ENCODE measurements at places on chromosomes 4 and X. TPM values are rescaled to one million over a fixed set of nuclear protein-coding genes. Genes with fewer than 3 reads are reported as not detected.

The RHOXF2 gene
- total RNA-seq: not detected

The NBDY gene
- total RNA-seq: 33.9 TPM

The EGF gene
- total RNA-seq: not detected

The P2RY4 gene
- total RNA-seq: 0.55 TPM

The SHROOM2 gene
- not detected for total RNA-seq

The ZCCHC18 gene
- total RNA-seq: 0.69 TPM

The RBMX2 gene
- 24.4 TPM for total RNA-seq

The PRRG1 gene
- total RNA-seq: not detected

GRCh38 chr4:11427121-11427996 lies 1.3 kb downstream of the HS3ST1 start:
- H3K27me3 ChIP-seq: peaks cover 58% of the 10 kb centered on the region
- H3K27ac ChIP-seq: no peak overlapping the region
- H3K4me3 ChIP-seq: peak overlapping the region; percentile 82
- peaks cover 10% of the 10 kb centered on the region for H3K4me1 ChIP-seq
- no peak for DNase-seq
- H3K36me3 ChIP-seq: no peaks in the 10 kb centered on the region

GRCh38 chrX:19862634-19863211 lies 24.7 kb downstream of the SH3KBP1 start:
- no peaks in the 10 kb centered on the region for H3K27me3 ChIP-seq
- no peak overlapping the region for H3K4me3 ChIP-seq
- H3K4me1 ChIP-seq: peaks cover 43% of the 10 kb centered on the region
- no peak for DNase-seq
- H3K36me3 ChIP-seq: peaks cover 11% of the 10 kb centered on the region
- no peak overlapping the region for H3K27ac ChIP-seq

DNA sequence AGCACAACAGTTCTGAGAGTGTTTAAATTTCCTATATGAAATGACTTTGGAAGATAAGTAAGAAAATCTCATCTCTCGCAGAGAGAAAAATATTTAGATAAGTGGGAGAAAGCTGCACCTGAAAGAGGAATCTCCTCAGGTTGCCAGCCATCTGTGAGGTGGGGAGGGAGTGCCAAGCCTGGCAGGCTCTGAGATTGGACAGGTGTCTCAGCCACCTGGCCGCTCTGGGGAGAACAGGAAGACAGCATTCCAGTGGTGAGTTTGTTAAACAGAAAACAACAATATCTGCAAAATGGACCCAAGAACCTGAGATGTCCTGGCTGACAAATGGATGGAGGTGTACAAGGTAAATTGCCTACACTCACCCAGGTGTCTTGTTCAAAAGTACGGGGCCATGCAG lies 31.3 kb downstream of the EMCN start:
- H3K36me3 ChIP-seq: no peaks in the 10 kb centered on the region
- H3K27ac ChIP-seq: no peak overlapping the region
- H3K4me3 ChIP-seq: no peak overlapping the region

DNA sequence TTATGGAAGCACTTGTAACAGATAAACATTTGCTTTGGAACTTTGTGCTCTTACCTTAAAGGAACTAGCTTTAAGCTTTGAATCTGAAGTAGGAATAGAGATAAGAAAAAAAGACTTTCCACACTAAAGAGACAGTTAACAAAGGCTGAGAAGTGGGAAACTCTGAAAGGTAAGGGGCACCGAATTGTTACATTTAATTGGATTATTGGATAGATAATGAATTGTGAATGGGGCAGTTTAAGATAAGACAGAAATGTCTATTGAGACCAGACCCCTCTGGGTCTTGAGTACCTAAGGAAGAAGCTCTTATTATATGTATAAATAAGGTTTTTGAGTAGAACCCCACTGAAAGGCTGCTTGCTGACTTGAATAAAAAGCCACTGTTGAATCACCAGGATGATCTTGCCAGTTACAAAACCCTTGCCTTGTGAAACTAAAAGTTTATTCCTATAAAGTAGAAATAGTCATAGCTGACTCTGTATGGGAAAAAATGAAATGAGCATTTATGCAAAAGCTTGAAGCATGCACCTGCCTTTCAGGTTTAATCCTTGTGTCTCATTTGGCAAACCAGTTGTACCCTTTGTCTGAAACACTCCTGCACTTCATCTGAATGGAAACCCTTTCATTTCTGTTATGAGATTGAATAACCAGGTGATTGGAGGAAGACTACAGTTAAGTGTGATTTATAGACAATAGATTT lies 423.2 kb downstream of the RPA4 start:
- no peak for DNase-seq
- H3K36me3 ChIP-seq: no peaks in the 10 kb centered on the region
- H3K27me3 ChIP-seq: no peaks in the 10 kb centered on the region
- H3K27ac ChIP-seq: no peak overlapping the region

DNA sequence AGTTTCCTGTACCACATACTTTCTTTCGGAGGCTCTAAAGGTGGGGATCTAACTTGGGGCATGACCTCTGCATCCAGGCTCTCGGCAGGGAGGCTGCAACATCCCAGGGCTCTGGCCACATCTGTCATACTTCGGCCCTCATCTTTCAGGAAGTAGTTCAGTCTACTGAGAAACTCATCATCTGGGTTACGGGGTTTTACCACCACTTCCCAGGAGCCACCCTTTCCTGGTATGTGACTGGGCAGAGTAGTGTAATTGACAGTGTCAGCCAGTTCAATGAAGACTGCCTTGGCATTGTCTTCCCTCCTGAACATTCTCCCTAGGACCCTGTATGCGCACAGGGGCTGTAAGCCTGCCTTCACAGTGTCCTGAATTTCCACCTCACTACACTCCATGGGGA lies 2.8 kb downstream of the PNMA5 start:
- H3K27ac ChIP-seq: no peak overlapping the region
- peaks cover 5% of the 10 kb centered on the region for H3K4me1 ChIP-seq
- no peaks in the 10 kb centered on the region for H3K27me3 ChIP-seq
- H3K4me3 ChIP-seq: no peak overlapping the region
- no peaks in the 10 kb centered on the region for H3K36me3 ChIP-seq
- no peak for DNase-seq

DNA sequence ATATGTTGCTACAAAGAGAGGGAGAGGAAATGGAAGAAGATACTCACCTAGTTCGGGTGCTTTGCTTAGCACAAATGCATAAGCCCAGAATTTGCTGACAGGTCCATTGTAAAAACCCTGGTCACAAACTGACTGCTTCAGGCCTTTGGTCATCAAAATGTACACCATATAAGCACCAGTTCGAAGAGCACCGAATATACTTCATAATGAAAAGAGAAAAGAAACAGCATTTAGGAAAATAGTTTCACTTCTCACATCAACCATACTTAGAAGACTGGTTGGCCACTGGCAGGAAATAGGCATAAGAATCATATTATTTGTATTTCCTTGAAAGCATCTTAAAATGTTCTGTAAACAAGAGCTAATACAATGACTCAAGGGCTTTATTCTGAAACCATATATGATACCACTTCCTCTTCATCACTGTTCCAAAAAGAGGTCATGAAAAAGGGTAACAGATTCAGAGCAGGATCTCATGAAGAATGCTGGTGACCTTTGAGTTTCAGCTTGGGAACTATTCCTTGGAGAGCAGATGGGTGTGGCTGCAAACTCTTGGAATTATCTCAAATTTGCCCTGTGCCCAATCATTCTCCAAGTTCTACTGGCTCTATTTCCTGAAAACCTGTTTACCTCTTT lies 138.7 kb downstream of the ELOVL6 start:
- H3K36me3 ChIP-seq: peaks cover 14% of the 10 kb centered on the region
- no peak for DNase-seq
- H3K4me1 ChIP-seq: peaks cover 54% of the 10 kb centered on the region
- H3K27ac ChIP-seq: peak overlapping the region; percentile 74
- H3K4me3 ChIP-seq: peak overlapping the region; percentile 34

DNA sequence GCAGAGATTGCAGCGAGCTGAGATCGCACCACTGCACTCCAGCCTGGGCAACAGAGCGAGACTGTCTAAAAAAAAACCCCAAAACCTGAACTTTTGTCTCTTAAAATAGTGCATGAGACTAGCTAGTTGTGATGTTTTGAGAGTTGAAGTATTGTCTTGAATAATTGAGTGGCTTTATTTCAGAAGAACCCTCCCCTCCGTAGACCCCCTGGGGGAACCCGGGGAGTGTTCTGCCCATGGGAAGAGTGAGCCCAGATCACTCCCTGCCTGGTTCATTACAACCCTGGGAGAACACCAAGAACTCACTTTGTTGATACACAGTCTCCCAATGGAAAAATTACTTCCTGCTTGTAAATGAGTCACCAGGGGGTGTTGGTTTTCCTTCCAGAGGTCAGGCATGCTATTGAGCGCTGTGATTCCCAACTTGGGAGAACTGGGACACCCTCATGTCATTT lies 65.3 kb upstream of the SHISA3 start:
- DNase-seq: no peak
- no peaks in the 10 kb centered on the region for H3K36me3 ChIP-seq
- no peaks in the 10 kb centered on the region for H3K27me3 ChIP-seq
- H3K27ac ChIP-seq: no peak overlapping the region
- H3K4me1 ChIP-seq: no peaks in the 10 kb centered on the region

GRCh38 chr4:70945452-70946055 lies 43.4 kb downstream of the MOB1B start:
- H3K4me1 ChIP-seq: peaks cover 9% of the 10 kb centered on the region
- H3K36me3 ChIP-seq: peaks cover 8% of the 10 kb centered on the region
- H3K27me3 ChIP-seq: no peaks in the 10 kb centered on the region
- no peak overlapping the region for H3K27ac ChIP-seq
- no peak overlapping the region for H3K4me3 ChIP-seq

DNA sequence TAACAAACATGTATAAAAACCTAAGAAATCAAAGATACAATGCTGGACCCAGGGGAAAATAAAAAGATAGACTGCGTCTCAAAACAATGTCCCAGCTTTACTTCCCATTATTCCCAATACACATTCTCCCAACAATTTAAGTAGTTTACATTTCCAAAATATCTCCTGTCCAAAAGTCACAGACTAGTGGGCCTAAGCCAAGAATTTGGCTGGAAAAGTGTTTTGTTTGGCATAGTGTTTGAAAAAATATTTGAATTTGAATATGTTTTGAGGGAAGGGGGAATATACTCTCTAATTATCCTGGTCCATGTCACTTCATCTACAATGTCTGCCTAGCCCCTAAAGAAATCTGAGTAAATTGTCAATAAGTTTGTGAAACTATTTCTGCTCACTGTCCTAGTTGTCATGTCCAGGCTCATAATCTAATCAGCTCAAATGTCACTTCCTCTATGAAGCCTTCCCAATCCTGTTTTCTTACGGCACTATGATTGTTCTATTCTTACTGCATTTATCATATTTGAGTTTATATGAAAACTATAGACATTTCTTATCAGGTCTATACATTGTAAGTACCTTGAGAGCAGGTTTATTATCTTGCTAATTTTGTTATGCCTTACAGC lies 74.4 kb downstream of the SEC24D start:
- H3K4me1 ChIP-seq: peaks cover 3% of the 10 kb centered on the region
- H3K27ac ChIP-seq: no peak overlapping the region
- no peak overlapping the region for H3K4me3 ChIP-seq
- no peak for DNase-seq

DNA sequence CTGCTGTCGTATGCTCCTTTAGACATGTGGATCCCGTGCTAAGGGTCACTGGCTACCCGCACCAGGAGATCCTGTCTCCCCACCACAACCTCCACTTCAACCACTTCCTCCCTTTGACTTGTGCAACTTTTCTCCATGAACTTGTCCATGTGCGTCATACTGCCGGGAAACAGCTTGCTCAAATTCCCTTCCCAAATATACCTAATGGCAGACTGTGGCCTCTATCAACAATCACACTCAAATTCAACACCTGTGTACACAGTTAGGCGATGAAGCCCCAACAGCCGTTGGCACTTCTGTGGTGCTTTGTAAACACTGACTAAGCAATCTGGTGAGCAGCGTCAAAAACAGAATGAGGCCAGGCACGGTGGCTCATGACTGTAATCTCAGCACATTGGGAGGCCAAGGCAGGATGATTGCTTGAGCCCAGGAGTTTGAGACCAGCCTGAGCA lies 49.5 kb downstream of the CD99L2 start:
- H3K4me1 ChIP-seq: peaks cover 7% of the 10 kb centered on the region
- no peaks in the 10 kb centered on the region for H3K36me3 ChIP-seq
- no peak for DNase-seq
- H3K27me3 ChIP-seq: no peaks in the 10 kb centered on the region

DNA sequence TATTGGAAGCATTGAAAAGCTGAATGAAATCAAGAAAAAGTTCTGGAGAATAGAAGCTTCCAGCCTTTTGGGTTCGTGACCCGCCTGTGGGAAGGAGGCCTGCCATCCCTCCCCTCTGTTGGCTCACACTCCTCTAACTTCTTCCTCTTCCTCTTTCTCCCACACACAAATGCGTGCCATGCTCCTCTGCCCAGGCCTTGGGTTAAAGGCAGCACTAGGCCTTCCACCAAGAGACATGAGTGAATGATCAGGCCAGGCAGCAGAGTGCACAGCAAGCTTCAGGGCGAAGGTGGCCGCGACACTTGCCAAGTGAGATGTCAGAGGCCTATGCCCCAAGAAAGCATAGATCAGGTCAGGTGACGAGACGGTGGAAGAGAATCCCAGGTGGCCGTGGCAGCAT lies 38.4 kb downstream of the FAM193A start:
- peaks cover 19% of the 10 kb centered on the region for H3K36me3 ChIP-seq
- peaks cover 29% of the 10 kb centered on the region for H3K4me1 ChIP-seq
- DNase-seq: no peak
- H3K4me3 ChIP-seq: no peak overlapping the region
- no peaks in the 10 kb centered on the region for H3K27me3 ChIP-seq

DNA sequence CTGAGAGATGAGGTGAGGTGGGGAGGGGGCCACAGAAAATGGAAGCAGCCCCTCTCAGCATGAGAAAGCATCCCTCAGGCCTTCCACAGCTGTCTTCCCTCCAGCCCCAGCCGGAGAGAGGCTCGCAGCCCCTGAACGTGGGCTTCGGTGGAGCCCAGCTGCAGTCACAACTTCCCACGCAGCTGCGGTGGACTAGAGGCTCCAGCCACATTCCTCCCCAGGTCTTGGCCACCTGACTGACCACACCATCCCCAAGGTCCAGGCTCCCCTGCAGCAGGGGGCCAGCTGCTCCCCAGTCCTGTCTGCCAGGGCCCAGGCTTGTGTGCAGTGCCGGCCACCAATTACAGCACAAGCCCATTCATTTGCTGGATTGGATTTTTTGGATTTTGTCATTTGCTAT lies 212.3 kb upstream of the BCOR start:
- no peaks in the 10 kb centered on the region for H3K36me3 ChIP-seq
- H3K27ac ChIP-seq: no peak overlapping the region
- peaks cover 2% of the 10 kb centered on the region for H3K27me3 ChIP-seq
- H3K4me3 ChIP-seq: no peak overlapping the region
- no peaks in the 10 kb centered on the region for H3K4me1 ChIP-seq
- DNase-seq: no peak

- H3K27me3 ChIP-seq: peaks cover 31% of the 10 kb centered on the region
- no peaks in the 10 kb centered on the region for H3K4me1 ChIP-seq
- no peak within 1 kb of the TSS for H3K4me3 ChIP-seq
- H3K36me3 ChIP-seq: no peaks in the 10 kb centered on the region
These were observed at the start of gene GABRQ for GRCh38 chrX:152637649-152638442. GABRQ (plus strand) TSS chrX:152637895; CDS start chrX:152638203, 308 bp downstream.

All from activated T-helper 2 cell treated with anti-CD3 and anti-CD28 coated beads, Interferon-gamma antibody, Interleukin-2, Interleukin-4, amounts not matched to agents 10 μg/mL and 5 μg/mL and 100 μg/mL, durations not matched to agents 14 hours and 24 hours and 36 hours (primary cell).